Putamen (tissue), 1 donor: ENCODE measurements at places on chromosomes 12 and 14.
A peak's percentile ranks its signal among the peaks of the same experiment; 100 is the strongest.

GRCh38 chr12:91978143-91978542 lies 167.5 kb downstream of the BTG1 start:
- no peak for DNase-seq

GRCh38 chr12:40733871-40734270 lies 41.6 kb downstream of the CNTN1 start:
- DNase-seq = no peak

- peak; percentile 97 for DNase-seq
Observed at GRCh38 chr14:65281991-65282895, 130.3 kb upstream of the FUT8 start.

DNA sequence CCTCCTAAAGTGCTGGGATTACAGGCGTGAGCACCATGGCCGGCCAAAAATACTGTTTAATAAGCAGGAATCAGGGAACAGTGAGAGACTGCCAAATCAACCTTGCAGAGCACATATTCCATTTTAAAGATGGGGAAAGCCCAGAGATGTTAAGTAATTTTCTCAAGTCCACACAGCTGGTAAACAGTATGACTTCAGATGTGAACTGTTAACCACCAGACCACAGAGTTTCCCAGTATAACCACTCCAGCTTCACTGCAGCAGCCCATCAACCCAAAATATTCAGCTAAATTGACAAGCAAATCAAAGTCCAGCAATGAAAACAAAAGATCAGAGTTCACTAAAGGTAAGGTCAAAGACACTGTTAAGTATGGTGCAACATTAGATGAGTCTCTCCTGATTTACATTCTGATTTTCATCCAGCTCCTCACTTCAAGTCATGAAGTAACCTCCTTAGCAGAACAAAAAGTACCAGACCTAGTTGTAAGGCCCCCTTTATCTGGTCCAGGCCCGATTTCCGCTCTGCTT lies 82.1 kb downstream of the TRAFD1 start:
- DNase-seq = no peak

DNA sequence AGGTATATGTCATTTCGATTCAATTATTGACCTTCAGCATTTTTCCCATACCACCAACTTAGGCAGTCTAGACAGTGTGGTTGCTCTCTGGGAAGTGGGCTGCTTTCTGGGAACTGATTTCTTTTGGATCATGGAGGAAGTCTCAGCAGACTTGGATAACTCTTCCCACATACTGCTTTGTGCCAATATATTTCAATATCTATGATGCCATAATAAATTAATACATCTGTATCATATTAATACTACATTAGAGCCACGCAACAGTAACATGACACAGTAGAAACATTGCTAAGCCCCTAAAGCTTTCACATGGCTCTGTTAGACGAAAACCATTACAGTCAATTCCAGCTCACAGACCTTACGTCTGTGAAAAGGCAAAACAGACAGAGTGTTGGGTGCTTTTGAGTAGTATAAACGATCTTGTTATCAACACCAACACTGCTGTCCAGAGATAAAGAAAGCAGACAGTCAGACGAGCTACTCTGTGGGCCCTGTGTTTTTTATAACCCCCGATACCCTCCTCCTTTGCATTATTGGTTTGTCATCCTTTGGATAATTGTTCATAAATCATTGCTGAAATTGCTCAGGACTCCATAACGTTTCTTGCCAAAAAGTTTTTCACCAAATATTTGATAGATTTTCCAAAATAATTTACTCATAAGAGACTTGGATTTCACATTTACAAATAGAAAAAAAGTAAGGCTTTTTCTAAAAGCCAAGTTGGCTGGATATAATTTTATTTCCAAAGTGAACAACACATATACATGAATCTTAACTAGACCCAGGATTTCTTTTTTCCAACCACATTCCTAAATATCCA lies 439.7 kb downstream of the ADAMTS20 start:
- no peak for DNase-seq

DNA sequence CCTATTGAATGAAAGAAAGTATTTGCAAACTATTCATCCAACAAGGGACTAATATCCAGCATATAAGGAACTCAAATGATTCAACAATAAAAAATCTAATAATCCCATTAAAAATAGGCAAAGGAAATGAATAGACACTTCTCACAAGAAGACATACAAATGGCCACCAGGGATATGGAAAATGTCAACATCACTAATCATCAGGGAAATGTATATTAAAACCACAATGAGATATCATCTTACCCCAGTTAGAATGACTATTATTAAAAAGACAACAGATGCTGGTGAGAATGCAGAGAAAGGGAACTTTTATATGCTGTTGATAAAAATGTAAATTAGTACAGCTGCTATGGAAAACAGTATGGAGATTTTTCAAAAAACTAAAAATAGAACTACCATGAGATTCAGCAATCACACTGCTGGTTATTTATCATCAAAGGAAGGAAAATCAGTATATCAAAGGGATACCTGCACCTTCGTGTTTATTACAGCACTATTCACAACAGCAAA lies 89.3 kb downstream of the GARIN6 start:
- DNase-seq = no peak

GRCh38 chr12:56993346-56993745 lies 13.0 kb downstream of the ZBTB39 start:
- DNase-seq = no peak

GRCh38 chr12:46663318-46663717 lies 162.5 kb downstream of the SLC38A4 start:
- no peak for DNase-seq

DNA sequence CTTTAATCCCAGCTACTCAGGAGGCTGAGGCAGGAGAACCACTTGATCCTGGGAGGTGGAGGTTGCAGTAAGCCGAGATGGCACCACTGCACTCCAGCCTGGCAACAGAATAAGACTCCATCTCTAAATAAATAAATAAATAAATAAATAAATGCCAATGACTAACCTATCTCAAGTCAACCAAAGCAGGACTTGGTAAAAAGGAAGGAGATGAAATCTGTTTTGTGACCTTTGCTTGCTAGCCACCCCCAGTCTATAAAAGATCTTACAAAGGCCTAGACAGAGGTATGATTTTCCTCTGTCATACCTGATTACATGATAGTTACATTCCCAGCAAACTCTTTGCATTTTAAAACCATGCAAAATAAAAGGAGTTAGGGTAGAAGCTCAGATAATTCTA lies 13.5 kb upstream of the METTL17 start:
- DNase-seq = no peak

GRCh38 chr14:104171895-104172294 lies 33.5 kb downstream of the KIF26A start:
- no peak for DNase-seq

GRCh38 chr14:55979781-55980180 lies 138.4 kb upstream of the PELI2 start:
- DNase-seq = no peak

- DNase-seq = no peak
Observed at GRCh38 chr14:36647824-36648753, 13.6 kb upstream of the PAX9 start.

DNA sequence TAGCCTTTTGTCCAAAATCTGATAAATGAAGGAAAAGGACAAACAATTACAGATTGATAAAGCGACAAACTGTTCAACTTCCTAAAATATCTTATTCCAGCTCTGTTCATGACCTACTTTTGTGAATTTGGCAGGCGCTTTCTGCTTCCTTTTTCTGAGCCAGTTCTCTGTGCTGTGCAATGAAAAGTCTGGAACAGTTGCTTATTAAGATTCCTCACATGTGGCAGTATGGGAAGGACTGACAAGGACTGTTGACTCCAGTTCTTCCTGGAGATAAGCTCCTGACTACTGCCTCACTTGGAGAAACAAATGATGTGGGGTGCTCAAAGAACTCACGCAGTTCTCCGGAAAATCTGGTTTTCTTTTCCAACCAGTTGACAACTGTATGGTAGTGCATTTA lies 58.3 kb upstream of the ANP32D start:
- DNase-seq = peak; percentile 47

GRCh38 chr12:27984275-27984674 lies 11.7 kb upstream of the PTHLH start:
- no peak for DNase-seq

DNA sequence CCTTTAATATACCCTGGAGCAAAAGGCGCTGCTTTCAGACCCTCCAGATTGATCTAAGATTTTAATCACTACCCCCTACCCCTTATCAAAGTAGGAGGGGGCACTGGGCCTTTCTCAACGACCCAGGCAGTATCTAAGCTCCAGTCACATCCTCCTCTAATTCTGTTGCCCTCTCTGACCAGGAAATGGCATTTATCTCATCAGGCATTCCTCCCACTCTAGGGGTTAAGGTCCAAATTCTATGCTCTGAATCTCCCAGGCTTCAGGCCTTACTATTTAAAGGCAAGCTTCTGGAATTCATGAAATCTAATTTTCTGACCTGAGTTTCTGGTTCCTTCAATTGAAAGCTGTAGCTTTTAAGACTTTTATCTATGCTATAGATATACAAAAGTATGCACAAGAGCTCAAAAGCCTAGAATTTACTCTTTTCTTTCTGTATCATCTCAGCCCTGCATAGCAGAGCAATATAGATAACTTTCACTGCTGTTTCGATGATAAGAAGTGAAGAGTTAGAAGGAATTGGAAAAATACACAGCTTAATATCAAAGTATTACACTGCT lies 622.9 kb downstream of the RPS29 start:
- no peak for DNase-seq

DNA sequence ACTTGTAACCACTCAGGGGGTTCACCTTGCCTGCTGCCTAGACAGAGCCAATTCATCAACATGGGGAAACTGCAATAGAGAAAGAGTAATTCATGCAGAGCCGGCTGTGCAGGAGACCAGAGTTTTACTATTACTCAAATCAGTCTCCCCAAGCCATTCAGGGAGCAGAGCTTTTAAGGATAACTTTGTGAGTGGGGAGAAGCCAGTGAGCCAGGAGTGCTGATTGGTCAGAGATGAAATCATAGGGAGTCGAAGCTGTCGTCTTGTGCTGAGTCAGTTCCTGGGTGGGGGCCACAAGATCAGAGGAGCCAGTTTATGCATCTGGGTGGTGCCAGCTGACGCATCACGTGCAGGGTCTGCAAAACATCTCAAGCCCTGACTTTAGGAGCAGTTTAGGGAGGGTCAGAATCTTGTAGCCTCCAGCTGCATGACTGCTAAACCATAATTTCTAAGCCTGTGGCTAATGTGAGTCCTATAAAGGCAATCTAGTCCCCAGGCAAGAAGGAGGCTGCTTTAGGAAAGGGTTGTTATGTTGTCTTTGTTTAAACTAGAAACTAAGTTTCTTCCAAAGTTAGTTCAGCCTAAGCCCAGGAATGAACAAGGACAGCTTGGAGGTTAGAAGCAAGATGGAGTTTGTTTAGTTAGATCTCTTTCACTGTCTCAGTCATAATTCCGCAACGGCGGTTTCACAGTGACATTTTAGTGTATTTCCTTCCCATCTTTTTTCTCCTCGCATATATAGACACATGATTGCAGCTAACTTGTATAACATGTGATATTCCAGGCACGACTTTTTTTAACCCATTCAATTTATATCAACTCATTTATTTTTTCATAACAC lies 68.9 kb upstream of the NCOR2 start:
- no peak for DNase-seq

- DNase-seq = no peak
Observed at GRCh38 chr12:124238886-124239285, 56.0 kb upstream of the RFLNA start.

- peak; percentile 30 for DNase-seq
Observed at GRCh38 chr14:50064993-50065392, 51.4 kb downstream of the VCPKMT start.

DNA sequence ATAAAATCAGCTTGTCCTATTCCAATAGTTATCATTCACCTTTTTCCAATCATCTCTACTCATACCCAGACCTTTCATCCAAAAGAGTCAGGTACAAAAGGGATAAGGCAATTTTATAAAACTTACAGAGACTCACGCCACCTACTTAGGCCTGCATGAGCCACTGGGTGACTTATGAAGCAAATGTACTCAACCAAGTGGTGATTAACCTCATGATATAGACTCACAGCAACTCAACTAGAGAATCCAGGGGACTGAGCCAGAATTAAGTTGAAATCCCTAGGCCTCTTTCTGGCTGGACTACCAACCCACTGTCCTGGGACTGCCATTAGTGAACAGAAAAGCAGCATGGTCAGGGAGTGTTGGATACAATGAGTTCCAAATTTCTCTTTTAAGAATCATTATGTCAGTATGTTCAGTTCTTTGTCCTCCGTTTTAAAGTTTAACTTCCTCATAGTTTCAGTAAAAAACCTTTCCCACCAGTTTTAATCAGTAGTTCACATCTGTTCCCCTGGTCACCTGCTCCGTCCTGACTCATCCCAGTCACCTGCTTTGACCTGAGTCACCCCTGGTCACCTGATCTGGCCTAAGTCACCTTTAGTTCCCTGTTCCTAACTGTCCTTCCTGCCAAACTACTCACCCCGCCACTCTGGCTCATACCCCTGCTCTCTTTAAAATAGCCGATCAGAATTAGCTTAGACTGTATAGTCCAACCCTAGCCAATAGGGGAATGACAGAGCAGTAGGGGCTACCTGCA lies 36.8 kb downstream of the SPTSSA start:
- DNase-seq = no peak

GRCh38 chr12:106035421-106035820 lies 103.3 kb downstream of the NUAK1 start:
- DNase-seq = no peak

DNA sequence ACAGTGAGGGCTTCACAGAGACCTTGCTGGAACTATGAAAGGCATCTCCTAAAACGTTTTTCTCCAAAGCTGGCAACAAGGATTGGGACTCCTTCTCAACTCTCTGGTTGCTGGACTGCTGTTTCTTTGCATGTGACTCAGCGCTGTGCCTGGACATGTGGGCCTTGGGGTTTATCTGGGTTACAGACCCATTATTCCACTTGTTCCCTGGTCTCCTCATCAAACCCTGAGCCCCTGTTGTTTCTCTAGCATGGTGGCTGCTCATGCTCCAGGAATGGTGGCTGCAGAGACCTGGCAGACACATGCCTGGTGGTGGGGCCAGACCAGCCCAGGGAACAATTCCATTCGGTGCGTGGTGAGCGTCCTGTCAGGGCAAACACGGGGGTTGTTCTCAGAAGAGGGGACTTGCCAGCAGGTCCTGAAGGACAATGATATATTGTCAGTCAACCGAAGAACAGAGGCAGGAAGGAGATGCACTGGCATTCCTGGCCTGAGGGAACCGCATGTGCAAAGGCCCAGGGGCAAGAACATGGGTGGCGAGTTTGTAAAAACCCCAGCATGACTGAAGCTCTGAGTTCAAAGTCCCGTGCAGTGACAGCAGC lies 320.1 kb upstream of the RTL1 start:
- no peak for DNase-seq

DNA sequence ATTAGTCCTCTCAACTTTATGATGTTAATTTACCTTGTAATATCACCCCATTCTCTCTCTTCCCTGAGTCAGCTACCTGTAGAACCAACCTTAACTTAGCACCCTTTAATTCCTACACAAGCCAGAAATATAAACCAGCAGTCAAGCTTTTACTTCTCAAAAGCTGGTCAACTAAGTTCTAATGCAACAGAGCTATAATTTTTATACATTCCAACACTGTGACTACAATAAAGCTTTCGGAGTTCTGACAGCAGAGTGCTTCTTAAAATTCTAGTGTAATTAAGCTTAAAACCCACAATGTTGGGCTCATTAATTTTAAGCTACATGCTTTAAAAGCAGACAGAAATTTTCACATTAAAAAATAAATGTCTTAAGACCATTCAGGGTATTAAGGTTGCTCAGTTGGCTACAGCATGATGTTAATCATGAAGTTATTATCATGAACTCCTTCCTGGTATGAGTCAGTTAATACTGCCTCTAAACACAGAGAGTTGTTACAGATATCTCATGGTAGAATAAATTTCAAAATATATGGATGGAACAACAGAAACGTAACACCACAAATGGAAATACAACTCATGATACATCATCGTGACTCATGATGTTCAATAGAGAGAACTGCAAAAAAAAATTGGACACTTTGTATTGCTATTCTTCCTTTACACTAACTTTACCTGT lies 126.7 kb downstream of the EPS8 start:
- DNase-seq = no peak

GRCh38 chr12:15186597-15186996 lies 34.6 kb downstream of the RERG start:
- DNase-seq = no peak
